A673 (cell line): ENCODE measurements at places on chromosomes 12 and 14. TPM values are rescaled to one million over a fixed set of nuclear protein-coding genes. Genes with fewer than 3 reads are reported as not detected.

The OS9 gene
- total RNA-seq: 142 and 161 TPM in 2 replicates

The TMCC3 gene
- 0.24 and 0.49 TPM in 2 replicates for total RNA-seq

The STAB2 gene
- total RNA-seq: not detected in 2 replicates

The FGF6 gene
- total RNA-seq: not detected in 2 replicates

The MDGA2 gene
- not detected in 2 replicates for total RNA-seq

The PRB2 gene
- total RNA-seq: not detected in 2 replicates

The SOAT2 gene
- total RNA-seq: not detected in 2 replicates

The LBHD2 gene
- 0.99 and 2.3 TPM in 2 replicates for total RNA-seq

The GDF11 gene
- total RNA-seq: 38.4 and 46.9 TPM in 2 replicates

The DDN gene
- total RNA-seq: 2.7 and 2.9 TPM in 2 replicates

The PRKD1 gene
- total RNA-seq: 41.5 and 45.7 TPM in 2 replicates

DNA sequence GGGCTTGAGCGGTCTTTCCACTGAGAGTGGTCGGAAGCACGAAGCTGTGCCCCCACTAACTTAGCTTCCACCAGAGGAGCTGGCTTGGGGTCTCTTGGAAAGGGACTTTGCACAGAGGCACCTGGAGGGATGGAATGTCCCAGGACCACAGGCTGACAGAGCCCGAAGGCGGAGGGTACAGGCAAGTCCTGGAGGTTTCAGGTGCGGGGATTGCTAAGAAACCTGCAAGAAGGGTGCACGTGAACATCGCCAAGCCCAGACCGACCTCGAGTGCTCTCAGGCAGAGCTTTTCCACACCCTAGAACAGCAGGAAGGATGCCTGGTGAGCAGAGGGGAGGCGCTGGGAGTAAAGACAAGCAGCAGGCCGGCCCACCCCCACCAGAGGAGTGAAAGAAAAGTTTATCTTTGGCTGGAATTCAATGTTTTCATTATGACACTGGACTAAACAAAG lies 61.6 kb downstream of the SERPINA3 start:
- DNase-seq: no peak

- peak; percentile 98 for DNase-seq
Measured at GRCh38 chr12:124940393-124941169, 26.1 kb upstream of the UBC start.

- DNase-seq: no peak
Measured at GRCh38 chr14:103144085-103144484, 20.8 kb downstream of the TNFAIP2 start.

GRCh38 chr12:124015494-124016461 lies 42.8 kb downstream of the ZNF664 start:
- DNase-seq: no peak

DNA sequence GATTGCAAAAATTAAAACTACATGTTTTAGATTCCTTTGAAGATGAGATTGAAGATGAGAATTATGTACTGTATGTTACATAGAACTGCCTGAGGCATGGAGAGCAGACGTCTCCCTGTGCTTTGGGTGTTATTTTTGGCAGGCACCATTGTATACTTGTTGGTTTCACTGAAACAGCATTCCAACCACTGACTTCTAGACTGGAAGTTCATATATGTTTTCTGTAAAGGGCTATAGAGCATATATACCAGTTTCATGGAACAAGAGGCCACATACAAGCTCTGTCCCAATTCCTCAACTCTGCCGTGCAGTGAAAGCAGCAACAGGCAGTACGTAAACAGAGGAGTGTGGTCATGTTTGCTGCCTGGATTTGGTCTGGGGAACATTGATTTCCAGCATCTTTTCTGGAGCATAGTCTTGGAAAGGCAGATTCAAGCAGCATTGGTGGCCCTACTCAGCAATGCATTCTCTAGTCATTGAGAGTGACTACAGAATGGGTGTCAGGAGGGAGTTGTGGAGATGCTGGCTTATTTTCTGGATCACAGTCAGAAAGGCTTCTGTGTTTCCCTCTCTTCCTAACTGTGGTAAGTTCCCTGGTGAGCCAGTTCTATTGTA lies 57.6 kb upstream of the CNTN1 start:
- DNase-seq: no peak

DNA sequence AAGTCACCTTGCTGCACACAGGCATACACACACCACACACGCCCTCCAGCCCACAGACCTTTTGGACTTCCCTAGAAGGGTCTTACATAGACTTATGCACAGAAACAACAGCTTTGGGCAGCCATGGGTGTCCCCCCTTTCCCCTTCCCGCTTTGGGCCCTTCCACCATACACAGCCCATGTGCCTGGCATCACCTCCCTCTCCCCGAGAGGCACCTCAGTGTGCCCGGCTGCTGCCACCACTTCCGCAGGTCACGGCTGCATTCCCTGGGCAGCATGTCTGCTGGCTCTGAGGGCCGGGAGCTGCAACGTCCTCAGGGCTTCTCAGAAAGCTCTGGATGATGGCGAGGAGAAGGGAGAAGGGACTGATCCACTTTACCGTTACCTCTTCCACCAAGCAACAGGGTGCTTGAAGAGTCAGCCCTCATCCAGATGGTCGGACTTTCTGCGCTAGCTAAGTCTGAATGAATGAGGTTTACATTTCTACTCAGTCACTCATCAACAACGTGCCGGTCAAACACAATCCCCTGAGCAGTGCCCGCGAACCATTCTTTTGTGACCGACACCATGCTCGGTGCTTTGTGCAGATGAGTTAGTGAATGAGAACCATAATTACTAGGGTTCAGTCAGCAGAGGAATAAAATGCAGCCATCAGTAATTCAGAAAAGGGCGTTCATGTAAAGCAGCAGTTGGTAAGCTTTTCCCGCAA lies 72.2 kb upstream of the BCL11B start:
- DNase-seq: no peak

DNA sequence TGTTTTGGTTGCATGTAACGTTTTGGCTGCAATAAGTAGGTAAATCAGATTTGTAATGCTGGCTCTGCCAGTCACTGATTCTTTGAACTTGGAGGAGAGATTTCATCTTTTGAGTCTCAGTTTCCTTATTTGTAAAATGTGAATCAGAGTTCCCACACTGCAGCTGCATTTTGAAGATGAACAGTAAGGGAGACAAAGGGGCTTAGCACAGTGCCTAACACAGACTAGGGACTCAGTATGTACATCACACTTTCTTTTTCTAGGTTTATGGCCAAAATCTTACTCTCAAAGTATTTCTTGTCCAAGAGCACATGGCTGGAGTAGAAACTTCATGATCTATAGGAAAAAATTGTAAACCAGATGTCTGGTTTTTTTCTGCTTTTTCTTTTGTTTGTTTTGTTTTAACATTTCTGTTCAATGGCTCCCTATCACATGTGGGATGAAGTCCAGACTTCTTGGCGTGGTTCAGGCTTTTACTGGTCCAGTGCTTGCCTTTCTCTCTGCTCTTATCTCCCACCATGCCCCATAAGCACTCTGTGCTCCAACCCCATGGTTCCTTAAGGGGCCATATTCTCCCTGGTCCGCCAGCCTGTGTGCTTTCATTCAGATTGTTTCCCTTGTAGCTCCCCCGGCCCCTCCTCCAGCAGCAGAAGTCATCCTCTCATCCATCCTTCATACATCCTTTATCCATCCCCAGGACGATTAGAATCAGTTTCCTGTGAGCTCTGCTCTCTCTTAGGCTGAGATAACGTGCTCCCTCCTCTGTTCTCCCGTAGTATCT lies 58.0 kb downstream of the SYNE2 start:
- no peak for DNase-seq

DNA sequence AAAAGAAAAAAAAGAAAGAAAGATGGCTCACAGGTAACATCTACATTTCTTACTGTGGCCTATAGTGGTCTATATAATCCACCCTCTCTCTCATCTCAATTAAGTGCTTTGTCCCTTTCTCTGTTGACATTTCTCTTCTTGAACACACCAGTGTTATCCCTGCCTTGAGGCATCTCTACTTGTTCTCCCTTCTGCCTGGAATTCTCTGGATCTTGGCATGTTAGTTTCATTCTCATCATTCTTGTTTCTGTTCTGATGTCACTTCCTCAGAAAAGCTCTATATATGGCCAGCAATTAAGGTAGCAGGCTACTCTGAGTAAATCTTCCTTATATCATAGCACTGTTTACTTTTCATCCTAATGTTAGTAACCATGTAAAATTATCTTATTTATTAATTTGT lies 155.7 kb upstream of the PDZRN4 start:
- DNase-seq: no peak

DNA sequence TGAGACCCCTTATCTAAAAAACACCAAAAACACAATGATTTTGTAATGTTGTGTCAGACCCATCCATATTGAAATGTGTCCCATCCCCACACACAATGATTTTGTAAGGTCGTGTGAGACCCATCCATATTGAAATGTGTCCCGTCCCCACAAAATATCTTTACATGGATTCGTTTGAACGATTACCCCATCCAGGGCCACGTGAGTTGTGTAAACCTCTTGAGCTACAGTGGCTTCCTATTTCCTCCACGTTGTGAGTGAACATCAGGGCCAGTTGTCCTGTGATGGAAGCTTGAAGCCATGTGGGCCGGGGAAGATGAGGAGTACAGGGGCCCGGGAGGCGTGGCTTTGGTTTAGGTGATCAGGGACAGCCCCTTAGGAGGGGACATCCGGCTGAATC lies 27.0 kb upstream of the ULK1 start:
- DNase-seq: no peak

DNA sequence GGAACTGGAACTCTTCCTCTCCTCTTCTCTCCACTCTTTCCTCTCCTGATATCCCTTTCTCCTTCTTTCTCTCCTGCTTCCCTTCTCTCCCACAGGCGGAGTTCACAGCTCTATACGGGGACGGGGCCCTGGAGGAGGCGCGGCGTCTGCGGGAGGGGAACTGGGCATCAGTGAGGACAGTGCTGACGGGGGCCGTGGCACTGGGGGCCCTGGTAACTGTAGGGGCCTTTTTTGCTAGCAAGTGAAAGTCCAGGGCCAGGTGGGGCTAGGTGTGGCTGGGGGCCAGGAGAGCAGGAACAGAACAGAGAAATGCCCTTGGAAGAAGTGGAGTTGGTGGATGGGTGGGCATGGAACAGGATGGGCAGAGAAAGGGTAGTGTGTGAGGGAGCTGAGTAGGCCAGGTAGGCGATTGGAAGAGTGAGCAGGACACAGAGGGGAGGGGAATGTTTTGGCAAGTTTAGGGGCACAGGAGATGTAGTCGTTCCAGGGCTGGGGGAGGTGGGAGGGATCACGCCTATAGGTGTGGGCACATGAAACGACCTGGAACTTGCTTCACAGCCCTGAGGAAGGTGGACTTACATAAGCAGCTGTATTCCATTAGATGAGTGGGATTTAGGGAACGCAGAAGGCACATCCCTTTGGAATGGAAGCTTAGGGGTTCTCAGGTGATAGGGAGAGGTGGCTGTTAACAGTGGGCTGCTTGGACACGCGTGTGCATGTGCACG lies 2.2 kb downstream of the BCL2L2 start:
- DNase-seq: no peak

GRCh38 chr14:23546450-23547035 lies 5.0 kb downstream of the ZFHX2 start:
- DNase-seq: no peak

- DNase-seq: peak; percentile 10
Measured at GRCh38 chr12:41011939-41012338, 176.2 kb upstream of the PDZRN4 start.

DNA sequence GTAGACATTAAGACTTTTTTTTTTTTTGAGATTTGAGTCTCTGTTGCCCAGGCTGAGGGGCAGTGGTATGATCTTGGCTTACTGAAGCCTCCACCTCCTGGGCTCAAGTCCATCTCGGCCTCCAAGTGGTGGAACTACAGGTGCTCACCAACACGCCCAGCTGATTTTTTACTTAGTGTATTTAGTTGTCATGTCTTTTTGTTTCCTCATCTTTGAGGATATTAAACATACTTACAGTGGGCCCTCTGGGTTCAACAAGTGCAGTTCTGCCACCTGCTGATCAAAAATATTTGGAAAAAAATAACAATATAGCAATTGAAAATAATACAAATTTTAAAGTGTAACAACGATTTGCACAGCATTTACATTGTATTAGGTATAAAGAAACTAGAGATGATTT lies 4.4 kb upstream of the B4GALNT1 start:
- no peak for DNase-seq

- no peak for DNase-seq
Measured at GRCh38 chr14:36398463-36399291, 78.2 kb upstream of the MBIP start.

DNA sequence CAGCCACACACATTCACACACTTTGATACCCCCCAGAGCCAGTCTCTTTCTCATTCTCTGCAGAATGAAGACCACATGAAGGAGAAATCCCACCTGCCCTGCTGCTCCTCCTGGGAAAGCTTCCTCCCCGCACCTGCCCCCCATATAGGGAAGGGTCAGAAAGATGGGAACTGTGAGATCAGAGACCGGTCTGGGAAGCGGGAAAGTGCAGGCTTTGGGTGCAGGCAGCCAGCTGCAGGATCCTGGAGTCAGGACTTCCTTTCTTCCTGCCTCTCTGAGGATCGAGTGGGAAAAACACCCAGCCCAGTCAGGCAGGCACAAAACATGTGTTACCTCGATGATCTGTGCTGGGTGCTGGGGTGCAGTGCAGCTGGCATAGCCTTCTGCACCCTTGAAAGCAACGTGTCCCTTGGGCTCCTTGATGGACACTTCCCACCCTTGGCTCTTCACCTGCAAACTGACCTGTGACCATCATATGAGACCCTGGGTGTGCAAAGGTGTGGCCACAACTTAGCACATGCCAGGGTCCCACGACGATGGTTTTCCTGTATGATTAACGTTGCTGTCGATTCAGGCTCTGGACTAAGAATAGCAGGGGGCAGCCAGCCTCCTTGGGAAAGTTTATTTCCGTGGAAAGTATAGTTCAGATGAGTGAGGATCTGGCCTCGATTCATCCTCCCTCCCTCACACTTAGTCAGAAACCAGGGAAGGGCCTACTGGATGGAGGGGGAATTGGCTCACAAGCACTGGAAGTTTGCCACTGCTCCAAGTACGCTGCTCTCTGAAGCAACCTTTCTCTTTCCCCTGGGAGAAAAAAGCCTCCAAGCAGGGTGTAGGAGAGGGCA lies 105.4 kb upstream of the MED13L start:
- peak; percentile 59 for DNase-seq

DNA sequence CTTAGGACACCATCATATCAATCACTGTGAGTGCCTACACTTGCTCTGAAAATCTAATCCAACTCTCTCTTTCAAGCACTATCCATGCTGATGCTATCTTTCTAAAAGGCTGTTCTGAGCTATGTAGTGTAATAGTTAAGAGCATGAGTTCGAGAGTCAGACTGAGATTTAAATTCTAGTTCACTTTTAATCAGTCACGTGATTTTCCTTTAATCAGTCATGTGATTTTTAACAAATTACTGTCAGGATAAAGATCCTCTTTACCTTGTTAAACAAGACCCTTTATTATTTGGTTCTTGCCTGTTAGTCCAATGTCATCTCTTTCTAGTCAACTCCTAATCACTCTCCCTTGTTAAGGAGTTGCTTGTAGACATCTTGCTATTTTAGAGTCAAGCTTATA lies 653.0 kb downstream of the RPL10L start:
- no peak for DNase-seq

GRCh38 chr14:41609704-41610183 lies 3.1 kb downstream of the LRFN5 start:
- peak; percentile 95 for DNase-seq

DNA sequence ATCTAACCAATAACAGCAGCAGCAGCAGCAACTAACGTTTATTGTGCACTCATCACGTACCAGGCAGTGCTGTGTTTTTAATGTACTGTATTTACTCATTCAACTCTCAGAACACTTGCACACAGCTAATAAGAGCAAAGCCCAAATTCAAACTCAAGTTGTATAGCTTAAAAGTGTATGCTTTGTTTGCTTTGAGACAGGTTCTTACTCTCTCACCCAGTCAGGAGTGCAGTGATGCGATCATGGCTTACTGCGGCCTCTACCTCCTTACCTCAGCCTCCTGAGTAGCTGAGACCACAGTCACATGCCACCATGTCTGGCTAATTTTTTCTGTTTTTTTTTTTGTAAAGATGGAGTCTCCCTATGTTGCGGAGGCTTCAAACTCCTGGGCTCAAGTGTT lies 105.4 kb downstream of the PAPLN start:
- DNase-seq: no peak
